Activated naive CD4-positive, alpha-beta T cell (primary cell): ENCODE measurements at places on chromosomes 3 and 15.

DNA sequence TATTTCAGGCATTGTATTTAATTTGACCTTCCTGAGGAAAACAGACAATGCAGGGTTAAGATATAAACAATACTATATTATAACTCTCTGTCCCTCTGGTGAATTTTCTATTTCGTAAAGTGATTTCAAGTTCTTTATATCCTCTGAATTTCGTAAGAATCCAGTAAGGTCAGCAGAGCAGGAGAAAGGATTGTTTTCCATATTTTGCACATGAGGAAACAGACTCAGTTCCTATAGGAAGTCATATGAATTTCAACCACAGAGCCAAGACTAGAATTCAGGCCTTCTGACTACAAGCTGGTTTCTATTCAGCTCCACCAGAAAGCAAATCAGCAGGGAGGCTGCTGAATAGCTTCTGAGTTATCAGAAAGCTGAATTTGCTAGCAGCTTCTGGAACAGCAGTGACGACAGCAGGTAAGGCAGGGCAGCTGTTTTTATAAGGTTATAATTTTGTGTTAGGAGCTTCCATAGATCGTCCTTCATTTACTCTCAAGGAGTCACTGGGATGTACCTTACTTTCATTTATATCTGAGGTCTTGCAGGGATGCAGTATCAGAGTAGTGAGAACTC, 11.1 kb upstream of the PLAAT1 start:
- DNase-seq, result no peak

- DNase-seq, result no peak
Measured at GRCh38 chr3:139339219-139339906, 4.5 kb upstream of the MRPS22 start.

GRCh38 chr3:123447749-123448517, 957 bp downstream of the ADCY5 start:
- peak; percentile 10 for DNase-seq

DNA sequence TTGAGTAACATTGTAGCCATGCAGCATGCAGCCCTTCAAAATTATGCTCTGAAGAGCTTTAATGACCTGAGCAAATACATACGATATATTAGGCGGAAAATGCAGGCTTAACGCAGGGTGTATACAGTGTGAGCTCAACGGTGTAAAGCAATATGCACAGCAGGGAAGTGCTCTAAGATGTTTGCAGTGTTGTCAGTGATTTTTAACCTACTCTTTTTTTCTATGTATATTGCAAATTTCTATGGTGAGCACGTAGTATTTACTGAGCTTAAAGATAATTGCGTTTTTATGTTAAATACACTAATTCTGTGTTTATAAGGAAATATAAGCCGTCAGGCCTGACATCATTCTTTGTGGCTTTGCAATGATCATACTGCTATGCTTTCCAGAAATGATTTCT, 42.1 kb downstream of the DGKG start:
- no peak for DNase-seq

GRCh38 chr15:66734961-66735908, 33.2 kb downstream of the SMAD6 start:
- no peak for DNase-seq
